Smooth muscle cell of the pulmonary artery (primary cell): ENCODE measurements at places on chromosomes 1 and 21. TPM values are rescaled to one million over a fixed set of nuclear protein-coding genes. Genes with fewer than 3 reads are reported as not detected.

NUP210L gene
- 0.07 and 0.23 TPM in 2 replicates for total RNA-seq

CD244 gene
- total RNA-seq, result 0.13 TPM in 1 of 2 replicates, not detected in the other

FAM177B gene
- total RNA-seq, result not detected in 2 replicates

ZNF683 gene
- total RNA-seq, result not detected in 2 replicates

ANGPTL1 gene
- total RNA-seq, result 6.1 and 16.4 TPM in 2 replicates

ADGRL4 gene
- 34.7 and 58.7 TPM in 2 replicates for total RNA-seq

IL20 gene
- not detected in 2 replicates for total RNA-seq

FCER1A gene
- total RNA-seq, result not detected in 2 replicates

PCSK9 gene
- 0.85 and 2.5 TPM in 2 replicates for total RNA-seq

CD5L gene
- total RNA-seq, result not detected in 2 replicates

LRRC7 gene
- total RNA-seq, result 0.07 TPM in 1 of 2 replicates, not detected in the other

TMEM61 gene
- not detected in 2 replicates for total RNA-seq

TMIGD3 gene
- total RNA-seq, result not detected in 2 replicates

SH2D2A gene
- 0.13 TPM in 1 of 2 replicates, not detected in the other for total RNA-seq

AMY1C gene
- total RNA-seq, result not detected in 2 replicates

EDN2 gene
- not detected in 2 replicates for total RNA-seq

OR6N1 gene
- not detected in 2 replicates for total RNA-seq

FAM72A gene
- total RNA-seq, result 2.3 and 4.0 TPM in 2 replicates

C1QTNF12 gene
- total RNA-seq, result 0.91 and 2.2 TPM in 2 replicates

FMOD gene
- 11.8 and 32.6 TPM in 2 replicates for total RNA-seq

SPATA1 gene
- total RNA-seq, result 0.46 and 0.63 TPM in 2 replicates

OR2T33 gene
- total RNA-seq, result not detected in 2 replicates

IVNS1ABP gene
- 46.4 and 66.6 TPM in 2 replicates for total RNA-seq

TLR5 gene
- total RNA-seq, result 0.26 and 0.36 TPM in 2 replicates
